Foreskin keratinocyte (primary cell): ENCODE measurements at places on chromosomes 5 and 9. TPM values are rescaled to one million over a fixed set of nuclear protein-coding genes. Genes with fewer than 3 reads are reported as not detected.

The ZBTB26 gene
- 2.2 TPM in 2 replicates for total RNA-seq

GRCh38 chr5:113692466-113692865, 179.0 kb downstream of the YTHDC2 start:
- no peak for DNase-seq

The CXCL14 gene
- total RNA-seq, result 0.42 and 0.44 TPM in 2 replicates

- no peak for DNase-seq
Observed at GRCh38 chr5:172854451-172854871, 20.4 kb downstream of the ERGIC1 start.

GRCh38 chr5:77847129-77847460, 71.0 kb upstream of the TBCA start:
- DNase-seq, result no peak

GRCh38 chr9:5900622-5901021, 9.9 kb downstream of the MLANA start:
- DNase-seq, result no peak

The NEK6 gene
- total RNA-seq, result 28.4 and 30.3 TPM in 2 replicates

- DNase-seq, result no peak
Observed at GRCh38 chr9:130453487-130453886, 8.7 kb downstream of the ASS1 start.

DNA sequence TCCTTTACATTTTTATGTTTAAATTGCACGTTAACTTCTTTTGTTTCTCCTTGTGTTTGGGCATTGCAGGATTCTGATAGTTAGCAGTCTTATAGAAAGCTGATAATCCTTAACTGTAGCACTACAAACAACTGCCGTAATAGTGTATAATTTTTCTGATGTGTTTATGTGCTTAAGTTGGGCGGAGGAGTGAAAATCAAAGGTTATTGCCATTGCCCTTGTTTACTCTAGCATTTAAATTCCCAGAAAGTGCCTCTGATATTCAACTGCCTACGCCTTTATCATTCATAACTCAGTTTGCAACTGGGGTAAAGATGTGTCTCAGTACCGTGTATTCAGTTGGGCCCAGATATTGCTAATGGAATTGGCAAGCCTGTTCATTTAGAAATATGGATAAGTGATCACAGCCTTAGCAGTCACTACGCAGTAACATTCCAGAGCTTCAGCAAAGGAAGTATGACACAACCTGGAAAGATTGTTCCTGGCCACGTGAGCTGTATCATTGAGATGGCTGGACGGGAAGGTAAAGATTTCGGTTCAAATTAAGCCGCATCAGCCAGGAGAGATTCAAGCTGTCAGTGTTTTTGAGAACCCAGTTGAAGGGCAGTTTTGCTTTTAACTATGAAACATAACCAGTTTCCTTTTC, 28.1 kb upstream of the LRRTM2 start:
- no peak for DNase-seq

- no peak for DNase-seq
Observed at GRCh38 chr5:91532281-91532680, 149.2 kb upstream of the ARRDC3 start.

The DOCK8 gene
- 1.6 TPM in 2 replicates for total RNA-seq

The FGF10 gene
- not detected in 2 replicates for total RNA-seq

- DNase-seq, result peak; percentile 51
Observed at GRCh38 chr5:170752257-170753215, 31.0 kb upstream of the GABRP start.

DNA sequence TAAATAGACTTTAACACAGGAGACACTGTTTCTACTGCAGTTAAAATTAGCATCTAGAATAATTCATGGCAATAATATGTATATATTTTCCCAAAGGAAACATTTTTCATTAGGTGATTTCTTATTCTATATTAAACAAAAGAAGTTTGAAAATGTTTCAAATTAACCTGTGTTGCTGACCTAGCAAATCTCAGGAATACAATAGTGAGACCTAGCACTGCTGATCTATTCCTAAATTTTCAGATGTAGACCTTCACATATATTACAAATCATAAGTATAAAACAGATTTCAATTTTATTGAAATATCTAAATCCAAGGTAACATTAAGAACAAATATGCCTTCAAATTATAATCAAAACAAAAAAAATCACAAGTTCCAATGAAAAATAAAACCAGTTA, 15.1 kb downstream of the LMBRD2 start:
- DNase-seq, result no peak

The ZNF483 gene
- total RNA-seq, result 1.8 and 2.3 TPM in 2 replicates

GRCh38 chr9:123724211-123724796, 205.6 kb downstream of the DENND1A start:
- DNase-seq, result no peak

GRCh38 chr5:116272281-116272941, 187.6 kb downstream of the COMMD10 start:
- no peak for DNase-seq

DNA sequence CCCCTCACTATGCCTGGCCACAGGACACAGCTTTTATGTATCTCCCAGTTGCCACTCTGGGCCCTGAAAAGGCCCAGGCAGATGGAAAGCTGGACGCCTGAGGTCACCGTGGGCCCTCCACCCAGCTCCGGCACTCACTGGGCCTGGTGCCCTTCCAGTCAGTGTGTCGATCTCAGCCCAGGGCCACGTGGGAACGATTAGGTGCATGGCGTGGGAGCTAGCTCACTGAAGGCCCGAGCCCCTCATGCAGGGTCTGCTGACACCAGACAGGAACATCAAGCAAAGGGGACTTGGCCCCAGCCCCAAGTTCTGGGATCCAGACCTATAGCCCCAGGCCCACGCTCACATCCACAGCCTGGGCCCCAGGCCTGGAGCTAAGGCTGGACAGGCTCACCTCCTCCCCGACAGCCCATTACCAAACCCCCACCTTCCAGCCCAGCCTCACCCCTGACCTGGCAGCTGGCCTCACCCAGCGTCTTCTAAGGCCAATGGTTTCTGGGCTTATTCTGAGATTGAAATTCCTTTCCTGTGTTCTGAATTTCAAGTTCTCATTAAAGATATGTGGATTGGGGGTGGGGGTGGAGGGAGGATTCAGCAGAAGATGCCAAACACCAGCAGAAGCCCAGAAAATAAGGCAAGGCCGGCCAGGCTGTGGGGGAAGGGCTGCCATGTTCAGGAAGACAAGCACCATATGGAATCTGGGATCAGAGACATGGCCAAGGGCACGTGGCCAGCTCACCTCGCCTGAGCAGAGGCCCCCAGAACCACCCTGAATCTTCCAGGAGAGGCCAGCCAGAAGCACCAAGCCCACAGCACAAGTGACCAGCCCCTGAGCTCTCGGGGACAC, 74.5 kb downstream of the ADAMTS2 start:
- no peak for DNase-seq

GRCh38 chr9:137731216-137731946, 112.6 kb downstream of the EHMT1 start:
- DNase-seq, result no peak

DNA sequence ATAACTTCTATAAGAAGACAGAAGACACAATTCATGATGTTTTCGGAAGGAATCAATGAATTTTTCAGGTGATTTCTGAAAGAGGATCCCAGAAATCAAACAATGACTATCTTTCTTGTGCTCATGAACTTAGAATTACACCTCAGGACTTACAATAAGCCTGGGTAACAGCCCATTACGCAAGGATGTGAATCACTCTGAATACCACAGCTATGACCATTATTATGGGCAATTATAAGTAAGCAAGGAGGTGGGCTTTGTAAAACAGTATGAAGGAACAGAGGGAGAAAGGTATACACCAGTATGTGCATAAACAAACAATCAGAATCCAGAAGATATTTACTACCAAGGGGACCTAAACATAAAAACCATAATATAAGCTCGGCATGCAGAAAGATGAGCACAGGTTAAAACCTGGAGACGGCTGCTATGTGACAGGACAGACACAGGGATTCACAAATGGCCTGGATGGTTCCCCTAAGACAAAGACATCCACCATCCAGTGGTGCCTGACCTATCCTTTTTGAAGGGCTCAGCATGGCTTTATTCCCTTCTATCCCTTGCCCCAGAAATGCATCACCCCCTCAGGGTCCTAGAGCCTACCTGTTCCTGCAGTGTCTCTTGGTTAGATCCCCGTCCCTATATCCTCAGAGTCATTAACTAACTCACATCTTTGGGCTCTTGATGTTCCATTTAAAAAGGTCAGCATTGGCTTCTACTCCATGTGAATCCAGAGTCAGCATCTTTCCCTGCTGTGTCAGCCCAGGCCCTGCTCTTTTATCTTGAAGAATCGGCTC, 21.8 kb upstream of the PPP2CA start:
- peak; percentile 93 for DNase-seq

DNA sequence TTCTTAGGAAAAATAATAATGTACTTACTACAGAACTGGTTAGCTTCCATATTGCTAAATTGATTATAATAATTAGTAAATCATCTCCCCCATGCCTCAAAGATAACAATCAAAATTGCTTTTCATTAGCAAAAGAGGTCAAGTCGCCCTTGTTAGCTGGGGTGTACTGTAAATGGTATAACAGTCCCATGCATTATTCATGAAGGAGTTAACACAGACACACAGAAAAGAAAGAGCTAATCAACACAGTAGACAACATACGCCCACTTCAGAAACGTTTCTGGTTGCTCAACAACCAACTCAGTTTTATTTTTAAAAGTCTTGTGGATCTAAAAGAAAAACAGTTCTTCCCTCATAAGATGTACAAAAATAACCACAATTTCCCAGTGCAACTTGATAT, 100.2 kb downstream of the MPDZ start:
- DNase-seq, result no peak

GRCh38 chr5:67153292-67153691, 43.3 kb downstream of the CD180 start:
- DNase-seq, result no peak

DNA sequence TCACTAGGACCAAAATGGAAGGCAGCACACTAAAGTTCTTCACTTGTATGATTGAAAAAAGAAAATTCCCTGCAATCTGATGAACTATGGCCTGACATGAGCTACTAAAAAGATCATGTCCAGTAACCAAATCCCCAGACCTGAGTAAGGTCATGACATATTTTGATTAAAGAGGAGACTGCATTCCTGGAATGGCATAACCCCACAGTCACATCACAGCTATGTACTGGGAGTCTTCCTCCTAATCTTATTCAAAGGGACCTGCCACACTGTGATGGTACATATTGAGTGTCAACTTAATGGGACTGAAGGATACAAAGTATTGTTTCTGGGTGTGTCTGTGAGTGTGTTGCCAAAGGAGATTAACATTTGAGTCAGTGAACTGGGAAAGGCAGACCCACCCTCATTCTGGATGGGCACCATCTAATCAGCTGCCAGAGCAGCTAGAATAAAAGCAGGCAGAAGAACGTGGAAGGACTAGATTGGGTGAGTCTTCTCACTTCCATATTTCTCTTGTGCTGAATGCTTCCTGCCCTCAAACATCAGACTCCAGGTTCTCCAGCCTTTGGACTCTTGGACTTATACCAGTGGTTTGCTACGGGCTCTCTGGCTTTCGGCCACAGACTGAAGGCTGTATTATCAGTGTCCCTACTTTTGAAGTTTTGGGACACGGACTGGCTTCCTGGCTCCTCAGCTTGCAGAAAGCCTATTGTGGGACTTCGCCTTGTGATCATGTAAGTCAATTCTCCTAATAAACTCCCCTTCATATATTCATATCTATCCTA, 345.0 kb downstream of the TMEM38B start:
- no peak for DNase-seq

DNA sequence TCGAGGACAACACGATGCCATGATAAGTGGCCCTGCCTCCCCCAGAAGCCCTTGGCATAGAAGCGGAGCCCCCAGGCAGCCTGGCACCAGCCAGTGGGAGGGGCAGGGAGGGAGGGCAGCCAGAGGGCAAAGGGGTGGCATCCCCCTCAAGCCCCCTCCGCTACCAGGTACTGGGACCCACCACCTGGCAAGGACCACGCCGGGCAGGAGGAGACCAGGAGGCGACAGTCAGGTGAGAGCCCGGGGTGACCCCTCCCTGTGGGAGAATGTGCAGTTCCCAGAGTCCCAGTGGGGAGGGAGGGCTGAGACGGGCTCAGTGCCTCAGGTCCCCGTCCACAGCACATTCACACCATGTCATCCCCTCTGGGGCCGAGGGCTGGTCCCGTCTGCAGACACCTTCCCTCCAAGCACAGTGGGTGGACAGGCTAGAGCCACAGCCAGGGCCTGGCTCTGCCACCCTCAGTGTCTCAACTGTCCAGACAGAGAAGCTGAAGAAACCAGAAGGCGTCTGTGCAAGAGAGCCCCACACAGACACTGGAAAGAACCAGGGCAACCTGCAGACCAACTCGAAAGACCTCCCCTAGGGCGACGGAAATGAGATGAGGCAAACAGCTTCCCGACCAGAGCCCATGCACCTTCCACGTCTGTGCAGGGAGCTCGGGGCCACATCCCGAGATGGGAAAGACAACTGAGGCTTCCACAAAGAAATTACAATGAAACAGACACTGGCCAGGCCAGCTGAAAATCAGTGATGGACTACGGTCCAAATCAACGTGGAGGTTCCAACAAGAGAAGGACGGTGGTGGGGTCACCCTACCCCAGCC, 11.1 kb downstream of the BRD3 start:
- no peak for DNase-seq

The INSL4 gene
- not detected in 2 replicates for total RNA-seq

GRCh38 chr5:138685193-138685745, 68.0 kb upstream of the CTNNA1 start:
- peak; percentile 61 for DNase-seq

DNA sequence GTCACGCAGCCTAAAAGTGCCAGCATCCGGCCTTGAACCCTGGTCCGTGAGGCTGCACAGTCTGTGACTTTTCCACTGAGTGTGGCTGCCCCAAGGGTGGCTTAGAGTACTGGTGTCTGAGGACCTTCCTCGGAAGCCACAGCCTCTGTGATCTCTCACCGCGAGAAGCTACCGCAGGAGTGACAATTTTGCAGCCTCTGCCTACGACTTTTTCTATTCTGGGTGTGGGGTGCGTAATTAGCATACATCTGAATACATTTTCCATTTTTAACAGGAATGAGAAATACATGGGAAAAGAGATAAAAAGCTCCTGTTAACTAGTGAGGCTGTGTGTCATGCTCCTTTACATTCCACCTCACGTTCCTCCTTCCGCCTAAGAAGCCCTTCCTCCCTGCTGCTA, 48.3 kb upstream of the HRH2 start:
- DNase-seq, result no peak

DNA sequence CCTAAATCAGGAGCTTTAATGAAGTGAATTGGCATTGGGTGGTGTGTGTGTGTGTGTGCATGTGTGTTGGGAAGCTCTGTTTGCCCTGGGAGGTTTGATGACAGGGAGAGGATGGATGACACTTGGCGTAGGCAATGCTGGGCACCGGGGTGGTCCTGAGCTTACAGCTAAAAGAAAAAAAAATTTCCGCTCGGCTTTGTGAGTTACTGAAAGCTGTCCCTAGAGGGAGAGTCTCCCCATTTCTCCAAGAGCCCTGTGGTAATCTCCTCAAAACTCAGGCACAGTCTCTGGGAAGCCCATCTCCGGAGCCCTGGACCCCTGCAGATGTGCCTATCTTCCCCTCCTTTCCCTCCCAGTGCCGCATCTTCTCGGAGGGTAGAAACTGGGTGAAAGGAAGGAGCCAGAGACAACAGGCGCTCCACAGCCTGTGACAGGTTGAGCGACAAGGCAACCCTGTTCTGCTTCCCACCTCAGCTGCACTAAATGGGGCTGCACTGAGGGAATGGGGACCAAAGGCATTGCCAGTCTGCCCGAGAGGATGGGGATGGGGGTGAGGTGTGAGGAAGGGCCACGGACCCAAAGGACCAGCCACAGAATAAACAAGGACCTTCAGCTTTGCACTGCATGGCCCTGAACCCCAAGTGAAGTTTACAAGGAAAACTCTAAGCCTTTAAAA, 35.8 kb upstream of the TIFAB start:
- DNase-seq, result no peak
